Large intestine (tissue), 12 donors: ENCODE measurements at places on chromosomes 1 and 21. TPM values are rescaled to one million over a fixed set of nuclear protein-coding genes. Genes with fewer than 3 reads are reported as not detected.

GIPC2 gene
- polyA plus RNA-seq: 77.1 TPM

RNPEP gene
- 55.9 TPM for polyA plus RNA-seq

HLX gene
- polyA plus RNA-seq: 15.9 TPM

HNRNPCL2 gene
- polyA plus RNA-seq: not detected

SON gene
- polyA plus RNA-seq: 252 TPM
